ENCODE measurements at places on chromosomes 2 and 18.

GRCh38 chr2:234457421-234457820 lies 39.5 kb downstream of the ARL4C start:
- DNase-seq, result no peak

- no peak for DNase-seq
These were observed 113.7 kb downstream of the ZEB2 start for GRCh38 chr2:144405982-144406788.

- DNase-seq, result no peak
These were observed 167.1 kb downstream of the ESCO1 start for GRCh38 chr18:21433436-21433835.

- no peak for DNase-seq
These were observed 294.3 kb upstream of the ZNF804A start for GRCh38 chr2:184304006-184304405.

DNA sequence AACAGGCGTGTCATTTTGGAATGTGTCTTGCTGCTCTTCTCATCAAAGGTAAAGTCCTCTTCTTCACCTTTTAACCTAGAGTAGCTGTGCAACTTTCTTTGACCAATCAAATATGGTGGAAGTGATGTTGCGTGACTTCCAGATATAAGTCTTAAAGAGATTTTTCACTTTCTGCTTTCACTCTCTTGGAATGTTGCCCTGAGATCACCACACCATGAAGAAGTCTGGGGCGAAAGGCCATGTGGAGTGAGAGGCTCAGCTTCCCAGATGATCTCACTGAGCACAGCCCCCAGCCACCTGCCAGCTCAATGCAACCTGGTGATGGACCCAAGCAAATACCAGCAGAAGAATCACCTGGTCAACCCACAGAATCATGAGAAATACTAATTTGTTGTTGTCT lies 7.1 kb upstream of the GALNT3 start:
- no peak for DNase-seq

DNA sequence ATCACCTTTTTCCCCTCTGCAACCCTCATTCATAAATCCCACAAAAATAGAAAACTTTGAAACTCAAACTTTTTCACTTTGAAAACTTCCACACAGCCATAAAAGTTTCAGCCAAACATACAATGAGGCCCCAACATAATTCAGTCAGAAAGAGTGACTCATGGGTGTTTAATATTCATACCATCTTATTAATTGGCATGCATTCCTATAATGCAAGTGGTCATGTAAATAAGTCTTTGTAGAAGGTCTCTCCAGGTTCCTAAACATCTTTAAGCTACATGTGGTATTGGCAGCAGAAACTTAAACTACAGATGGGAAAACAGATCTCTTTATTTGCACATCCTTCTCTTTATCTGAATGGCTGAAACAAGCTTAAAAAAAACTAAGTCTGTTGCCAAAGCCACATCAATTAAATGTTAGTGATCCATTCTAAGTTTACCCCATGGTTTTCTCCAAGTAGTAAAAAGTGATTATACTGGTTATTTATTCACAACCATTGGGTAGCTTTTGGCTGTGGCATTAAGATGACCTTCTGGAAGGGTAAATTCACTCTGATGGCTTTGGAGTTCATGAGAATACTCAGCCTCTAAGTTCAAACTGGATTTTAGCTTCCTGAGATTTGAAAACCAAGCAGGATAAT lies 70.2 kb upstream of the LYPD1 start:
- no peak for DNase-seq

- no peak for DNase-seq
These were observed 451.4 kb upstream of the ID2 start for GRCh38 chr2:8230466-8230865.

DNA sequence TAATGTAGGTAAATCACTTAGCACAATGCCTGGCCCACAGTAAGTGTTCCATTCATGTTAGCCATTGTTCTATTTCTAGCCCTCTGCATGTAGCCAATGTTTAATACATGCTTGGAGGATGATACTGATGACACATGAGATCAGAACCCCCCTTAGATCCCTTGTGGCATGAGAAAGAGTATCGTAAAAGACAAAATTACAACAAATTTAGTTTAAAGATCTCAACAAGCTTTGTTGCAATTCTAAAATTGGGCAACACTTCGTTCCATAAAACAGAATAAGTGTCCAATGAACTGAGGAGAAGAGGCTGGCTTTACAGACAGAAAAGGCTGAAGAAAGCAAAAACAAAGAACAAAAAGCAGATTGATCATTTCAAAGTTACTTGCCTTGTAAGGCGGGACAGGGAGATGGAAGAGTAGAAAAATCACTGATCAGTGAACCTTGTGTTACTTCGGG lies 148.7 kb upstream of the SLC1A4 start:
- DNase-seq, result no peak

GRCh38 chr2:10581021-10581420 lies 108.8 kb downstream of the NOL10 start:
- DNase-seq, result no peak

- no peak for DNase-seq
These were observed 75.4 kb upstream of the ZEB2 start for GRCh38 chr2:144595279-144595678.

- DNase-seq, result no peak
These were observed 142.6 kb upstream of the MSH6 start for GRCh38 chr2:47640356-47640755.

- no peak for DNase-seq
These were observed 2.4 kb downstream of the FHL2 start for GRCh38 chr2:105396254-105397024.

DNA sequence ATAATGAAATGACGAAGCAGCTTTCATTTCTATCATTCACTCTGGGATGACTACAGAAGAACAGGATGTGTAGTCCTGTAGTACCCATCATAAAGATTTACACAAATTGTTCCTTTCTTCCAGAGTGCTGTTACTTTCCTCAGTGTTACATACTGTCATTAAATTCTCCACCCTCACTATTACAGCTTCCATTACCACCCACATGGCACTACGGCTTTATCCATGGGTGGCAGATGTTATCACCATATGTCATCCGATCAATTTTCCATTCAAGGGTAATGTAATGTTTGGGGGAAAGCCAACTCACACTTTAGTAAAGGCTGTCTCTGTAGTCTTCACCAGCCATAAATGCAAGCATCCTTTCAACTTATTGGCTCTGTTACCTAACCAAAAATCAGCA lies 7.1 kb upstream of the CSRNP3 start:
- DNase-seq, result peak; percentile 15

DNA sequence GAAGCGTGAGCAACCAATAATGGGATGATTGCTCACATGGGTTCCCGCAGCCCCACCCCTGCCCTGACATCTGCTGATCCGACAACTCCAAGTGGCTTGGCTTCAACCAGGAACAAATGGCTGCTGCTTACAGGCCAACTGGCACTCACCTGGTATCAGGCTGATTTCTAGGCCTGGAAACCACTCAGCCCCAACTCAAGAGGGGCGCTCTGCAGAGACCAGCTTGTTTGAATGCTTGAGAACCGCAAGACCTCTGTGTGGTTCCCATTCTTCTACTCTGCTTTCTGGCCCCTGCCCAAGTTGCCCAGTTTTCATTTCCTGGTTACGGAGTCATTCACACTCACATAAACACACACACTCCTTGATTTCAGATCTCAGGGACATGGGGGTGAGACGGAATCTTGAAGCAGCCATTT lies 52.0 kb downstream of the TNP1 start:
- DNase-seq, result peak; percentile 86

DNA sequence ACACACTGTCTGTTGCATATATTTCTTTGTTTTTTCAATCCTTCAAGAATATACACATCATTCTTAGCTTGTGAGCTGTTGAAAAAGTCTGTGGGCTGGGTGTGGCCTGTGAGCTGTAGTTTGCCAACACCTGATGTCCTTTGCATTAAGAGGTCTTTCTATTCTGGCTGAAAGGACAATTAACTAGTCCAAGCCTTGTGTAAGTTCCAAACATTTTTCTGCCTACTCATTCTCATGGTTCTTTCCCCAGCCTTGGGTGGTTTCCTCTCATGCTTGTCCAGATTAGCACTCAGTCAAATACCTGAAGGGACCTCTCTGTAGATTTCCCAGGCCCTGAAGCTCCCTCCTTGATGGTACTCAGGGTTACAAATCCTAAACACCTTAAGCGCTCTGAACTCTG lies 57.8 kb upstream of the NABP1 start:
- DNase-seq, result no peak

GRCh38 chr18:62026586-62026985 lies 133.8 kb upstream of the RNF152 start:
- no peak for DNase-seq

GRCh38 chr2:5695654-5696403 lies 3.6 kb downstream of the SOX11 start:
- DNase-seq, result no peak

DNA sequence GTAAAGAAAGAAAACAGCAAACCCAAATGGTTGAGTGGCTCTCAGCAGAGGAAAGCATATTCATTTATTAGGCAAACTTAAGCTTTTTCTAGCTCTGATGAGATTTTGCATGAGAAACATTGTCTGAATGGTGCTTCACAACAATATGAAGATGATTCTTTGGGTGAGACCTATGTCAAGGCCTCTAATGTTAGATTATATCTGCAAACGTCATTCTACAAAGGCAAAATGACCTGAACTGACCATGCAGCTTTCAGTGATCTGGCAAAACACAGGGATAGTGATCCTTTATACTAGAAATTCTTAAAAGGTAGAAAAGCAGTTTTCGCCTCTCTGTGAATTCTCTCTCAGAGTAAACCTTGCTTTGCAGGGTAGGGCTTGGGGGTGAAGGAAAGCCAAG lies 11.7 kb downstream of the RHBDD1 start:
- no peak for DNase-seq

- DNase-seq, result no peak
These were observed 72.8 kb downstream of the SFXN5 start for GRCh38 chr2:72998724-72999123.

DNA sequence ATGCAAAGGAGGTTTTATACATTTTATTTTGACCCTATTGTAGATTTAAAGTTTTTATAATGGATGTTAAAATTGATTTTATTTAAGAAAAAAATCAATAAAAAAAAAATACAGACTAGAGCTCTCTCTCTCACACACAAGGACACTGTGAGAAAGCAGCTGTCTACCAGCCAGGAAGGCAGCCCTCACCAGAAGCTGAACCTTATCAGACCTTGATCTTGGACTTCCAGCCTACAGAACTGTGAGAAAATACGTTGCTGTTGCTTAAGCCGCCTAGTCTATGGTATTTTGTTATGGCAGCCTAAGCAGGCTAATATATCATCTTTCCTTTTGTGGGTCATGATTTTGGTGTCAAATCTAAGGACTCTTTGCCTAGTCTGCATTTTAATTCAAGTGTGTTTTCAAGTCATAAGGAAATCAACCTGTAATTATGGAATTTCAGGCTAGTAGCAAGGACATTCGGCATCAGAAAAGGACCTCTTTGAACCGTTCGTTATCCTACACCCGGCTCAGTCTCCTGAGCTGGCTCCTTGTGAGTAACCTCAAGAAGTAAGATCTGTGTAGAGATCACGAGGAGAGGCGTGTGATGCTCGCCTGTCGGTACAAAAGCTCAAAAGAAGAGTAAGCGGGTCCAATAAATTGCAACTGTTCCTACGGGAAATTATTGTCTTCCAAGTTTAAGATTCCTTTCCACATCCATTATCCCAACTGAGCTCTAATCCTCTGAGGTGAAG lies 98.2 kb downstream of the PDCL3 start:
- DNase-seq, result no peak

- no peak for DNase-seq
These were observed 36.5 kb downstream of the OSR1 start for GRCh38 chr2:19321946-19322345.

DNA sequence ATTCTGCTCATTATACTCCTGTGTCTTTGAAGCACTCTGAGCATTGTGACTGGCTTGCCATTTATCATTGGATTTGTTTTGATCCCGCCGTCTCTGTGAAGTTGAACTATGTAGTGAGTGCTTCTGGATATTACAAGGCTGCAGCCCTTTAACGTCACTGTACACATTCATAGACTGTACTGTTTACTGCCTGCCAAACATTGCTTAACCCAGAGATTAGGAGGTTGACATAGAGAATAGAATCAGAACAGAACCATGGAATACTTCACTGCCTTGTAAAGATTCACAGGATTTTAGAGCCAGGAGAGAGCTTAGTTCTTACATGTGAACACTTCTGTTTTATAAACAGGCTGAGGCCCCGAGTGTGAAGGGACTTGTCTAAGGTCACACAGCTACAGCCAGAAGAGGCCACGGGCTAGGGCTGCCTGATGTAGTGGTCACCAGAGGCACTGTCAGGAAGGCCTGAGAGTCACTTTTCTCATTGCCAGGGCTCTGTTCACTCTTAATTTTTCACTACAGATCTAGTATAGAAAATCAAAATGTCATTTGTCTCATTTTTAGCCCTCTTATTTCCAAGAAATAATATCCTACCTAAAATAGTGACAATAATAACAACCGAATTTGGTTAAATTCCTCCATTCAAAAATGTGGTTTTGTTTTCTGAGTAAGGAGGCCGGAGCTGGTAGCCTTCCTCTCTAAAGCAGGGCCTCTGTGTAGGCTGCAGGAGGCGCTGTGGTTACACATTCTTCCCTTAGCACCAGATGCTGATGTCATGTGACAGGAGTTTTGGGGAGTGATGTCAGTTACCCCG lies 87.9 kb downstream of the UGGT1 start:
- no peak for DNase-seq

- DNase-seq, result no peak
These were observed 769.7 kb downstream of the LRRTM4 start for GRCh38 chr2:76752506-76752905.

DNA sequence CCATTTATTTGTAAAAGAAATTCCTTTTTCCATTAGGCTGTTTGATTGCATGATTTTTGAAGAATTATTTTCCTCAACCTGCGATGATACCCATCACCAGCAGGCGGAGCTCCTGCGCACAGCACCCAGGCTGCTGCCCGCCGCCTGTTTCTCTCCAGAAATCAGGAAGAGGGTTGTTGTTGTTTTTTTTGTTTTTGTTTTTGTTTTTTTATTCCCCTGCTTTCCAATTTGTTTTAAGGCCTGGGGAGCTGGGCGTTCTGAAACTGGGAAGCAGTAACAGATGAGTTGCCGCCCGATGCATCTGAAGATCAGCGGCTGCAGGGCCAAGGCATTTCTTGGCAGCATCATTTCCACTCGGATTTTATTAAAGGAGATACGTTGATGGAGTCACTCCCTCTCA lies 132.1 kb downstream of the MBP start:
- no peak for DNase-seq

- DNase-seq, result no peak
These were observed 1.0 kb upstream of the ANKRD62 start for GRCh38 chr18:12092398-12093229.

- no peak for DNase-seq
These were observed 96.6 kb downstream of the MAP4K4 start for GRCh38 chr2:101794141-101794540.

GRCh38 chr18:905948-906415 lies 1.3 kb downstream of the ADCYAP1 start:
- no peak for DNase-seq

GRCh38 chr2:95231723-95232122 lies 24.4 kb downstream of the ZNF892 start:
- peak; percentile 7 for DNase-seq

Data from NCI-H2107 (cell line).